RKO (cell line): ENCODE measurements at places on chromosomes 2 and 18.

DNA sequence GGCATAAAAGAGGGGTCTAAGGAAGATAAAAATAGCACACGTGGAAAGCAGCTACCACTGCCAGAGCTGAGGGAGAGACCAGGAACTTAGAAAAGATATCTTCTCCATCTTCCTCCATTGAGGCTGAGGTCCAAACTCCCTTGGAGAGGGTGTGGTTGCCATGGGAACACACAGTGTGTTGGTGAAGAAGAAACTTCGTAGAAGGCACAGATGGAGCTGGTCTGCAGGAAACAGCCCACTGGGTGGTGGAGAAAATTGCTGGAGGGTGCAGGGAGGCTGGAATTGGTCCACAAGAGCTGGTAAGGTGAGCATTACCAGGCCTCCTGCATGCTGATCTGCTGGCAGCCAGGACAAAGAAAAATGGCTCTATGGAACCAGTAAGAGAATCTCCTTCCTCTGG, 191.0 kb downstream of the HRH4 start:
- DNase-seq: no peak

- DNase-seq: no peak
Measured at GRCh38 chr2:150679456-150680120, 192.1 kb upstream of the RND3 start.

GRCh38 chr2:104865096-104865470, 11.2 kb downstream of the POU3F3 start:
- no peak for DNase-seq

- no peak for DNase-seq
Measured at GRCh38 chr2:106581328-106581727, 94.2 kb downstream of the CD8B2 start.

DNA sequence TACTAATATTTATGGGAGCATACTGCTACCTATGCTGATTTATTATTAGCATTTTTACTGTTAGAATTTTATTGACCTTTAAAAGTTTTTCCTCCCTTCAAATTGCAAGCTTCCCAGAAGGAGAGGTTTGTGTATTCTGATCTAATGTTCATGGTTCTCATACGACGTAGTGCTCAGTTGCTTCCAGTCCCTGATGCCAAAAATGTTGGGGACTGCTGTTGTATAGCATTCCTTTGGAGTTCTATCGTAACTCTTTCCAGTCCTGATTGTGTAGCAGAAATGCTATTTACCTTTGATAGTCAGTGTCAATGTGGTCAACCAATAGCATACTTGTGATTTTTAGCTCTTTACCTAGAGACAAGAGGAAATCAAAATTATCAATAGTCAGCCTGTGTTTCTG, 69.5 kb upstream of the ZSWIM2 start:
- no peak for DNase-seq

- no peak for DNase-seq
Measured at GRCh38 chr2:169900686-169901085, 73.4 kb downstream of the UBR3 start.

DNA sequence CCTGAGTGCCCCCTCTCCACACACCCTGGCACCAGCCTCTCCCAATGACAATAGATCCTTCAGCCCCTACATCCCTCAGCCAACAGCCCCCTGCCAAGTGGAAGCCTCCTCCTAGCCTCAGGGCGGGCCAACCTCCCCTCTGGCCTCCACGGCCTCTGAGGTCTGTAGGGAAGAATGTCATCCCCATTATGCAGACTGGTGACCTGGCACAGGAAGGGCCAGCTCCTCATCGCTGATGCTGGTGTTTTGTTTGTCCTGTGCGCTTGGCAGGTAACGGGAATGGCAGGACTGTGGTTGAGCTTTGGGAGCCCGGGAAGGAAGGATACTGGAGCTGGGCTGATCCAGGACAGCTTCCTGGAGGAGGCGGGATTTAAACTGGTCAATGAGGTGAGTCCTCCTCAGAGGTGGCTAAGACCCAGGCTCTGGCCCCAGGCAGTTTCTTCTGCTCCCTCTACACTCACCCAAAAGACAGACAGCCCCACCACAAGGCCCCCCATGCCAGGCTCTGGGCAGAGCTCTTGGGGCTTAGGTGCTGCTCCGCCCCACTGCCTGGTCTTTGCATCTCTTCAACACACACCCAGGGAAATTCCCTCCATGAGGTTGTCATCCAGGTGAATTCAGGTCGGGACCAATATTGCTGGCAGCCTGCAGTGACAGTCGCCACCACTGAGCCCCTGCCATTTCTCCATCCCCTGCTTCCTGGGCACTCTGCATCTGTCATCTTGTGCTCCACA, 75.2 kb upstream of the SMAD7 start:
- no peak for DNase-seq

- no peak for DNase-seq
Measured at GRCh38 chr2:226701052-226701451, 98.6 kb downstream of the IRS1 start.

DNA sequence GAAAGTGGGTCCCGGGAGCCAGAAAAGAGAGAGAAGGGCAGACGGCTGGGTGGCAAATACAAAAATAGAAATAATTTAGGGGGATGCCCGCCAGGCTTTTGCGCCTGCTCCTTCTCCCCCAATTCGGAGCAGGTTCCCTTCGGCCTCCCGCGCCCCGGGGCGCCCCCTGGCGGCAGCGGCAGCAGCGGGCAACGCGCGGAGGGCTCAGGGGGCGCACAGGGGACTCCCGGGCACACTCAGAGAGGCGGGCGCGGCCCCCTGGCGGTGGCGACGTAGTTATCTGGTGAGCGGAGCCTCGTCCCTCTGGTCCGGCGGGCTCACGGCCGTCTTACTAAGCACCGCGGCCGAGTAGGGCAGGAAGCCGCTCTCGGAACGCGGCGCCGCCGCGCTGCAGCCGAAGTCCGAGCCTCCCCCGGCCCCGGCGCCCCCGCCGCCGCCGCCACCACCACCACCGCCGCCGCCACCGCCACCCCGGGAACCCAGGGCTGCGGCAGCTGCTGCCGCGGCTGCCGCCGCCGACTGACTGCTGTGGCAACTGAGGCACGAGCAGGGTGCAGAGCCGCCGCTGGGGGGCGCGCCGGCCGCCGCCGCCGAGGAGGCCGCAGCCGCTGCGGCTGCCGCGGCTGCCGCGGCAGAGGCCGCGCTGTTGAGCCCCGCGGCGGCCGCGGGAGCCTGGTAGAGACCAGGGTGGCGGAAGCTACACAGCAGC, 3.8 kb downstream of the EVX2 start:
- DNase-seq: no peak

DNA sequence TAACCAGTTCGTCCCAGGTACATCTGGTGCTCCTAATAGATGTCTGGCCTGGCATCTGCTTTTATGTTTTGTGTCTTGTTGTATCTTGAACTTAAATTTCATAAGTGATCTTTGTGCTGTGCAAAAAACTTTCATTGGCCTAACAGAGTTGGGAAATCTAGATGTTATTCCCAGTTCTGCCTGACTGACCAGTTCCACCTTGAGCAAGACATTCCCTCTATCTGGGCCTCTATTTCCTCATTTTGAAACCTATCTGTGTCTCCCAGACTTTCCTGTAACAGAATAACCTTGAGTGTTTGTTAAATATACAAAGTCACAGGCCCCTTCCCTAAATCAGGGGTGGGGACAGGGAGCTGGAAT, 90.5 kb upstream of the MSH2 start:
- no peak for DNase-seq

GRCh38 chr18:58344861-58345463, 283.9 kb downstream of the ALPK2 start:
- no peak for DNase-seq

- DNase-seq: no peak
Measured at GRCh38 chr2:21162615-21162878, 38.8 kb downstream of the TDRD15 start.

GRCh38 chr2:69815717-69816116, 13.7 kb upstream of the GMCL1 start:
- no peak for DNase-seq

GRCh38 chr2:211944572-211944971, 594.0 kb downstream of the ERBB4 start:
- DNase-seq: no peak

GRCh38 chr2:195338856-195339255, 318.2 kb upstream of the SLC39A10 start:
- DNase-seq: no peak

- DNase-seq: no peak
Measured at GRCh38 chr2:149037851-149038250, 648 bp upstream of the LYPD6B start.

- no peak for DNase-seq
Measured at GRCh38 chr2:43448822-43449110, 147.1 kb downstream of the THADA start.

GRCh38 chr2:203584784-203585183, 49.7 kb upstream of the RAPH1 start:
- no peak for DNase-seq

DNA sequence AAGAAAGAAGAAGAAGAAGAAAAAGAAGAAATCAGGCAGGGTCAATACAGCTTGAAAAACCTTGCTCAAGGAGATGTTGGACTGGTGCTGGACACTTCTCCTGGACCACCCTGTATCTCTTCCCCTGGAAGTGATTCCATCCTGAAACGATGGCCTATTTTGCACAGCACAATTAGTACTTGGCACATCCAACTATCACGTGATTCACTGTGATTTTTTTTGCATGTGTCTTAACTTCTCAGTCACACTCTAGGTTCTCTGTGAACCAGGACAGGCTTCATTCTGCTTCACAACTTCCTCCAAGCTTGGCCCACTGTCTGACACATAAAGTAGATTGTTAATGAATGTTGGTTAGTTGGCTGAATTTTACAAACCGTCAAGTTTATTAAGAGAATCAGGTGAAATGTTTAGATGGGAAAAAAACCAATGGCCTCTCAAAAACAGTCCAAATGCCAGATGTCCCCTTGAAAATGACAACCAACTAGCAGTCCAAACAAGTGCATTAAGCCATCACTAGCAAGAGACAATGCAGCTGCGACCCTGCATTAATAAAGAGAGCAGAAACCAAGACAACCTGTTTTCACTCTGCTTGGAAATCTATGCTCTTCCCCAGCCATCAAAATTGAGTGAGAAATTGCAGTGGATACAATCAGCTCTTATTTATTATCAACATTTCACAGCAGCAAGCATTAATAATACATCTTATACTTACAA, 300.0 kb upstream of the CHAC2 start:
- DNase-seq: no peak

GRCh38 chr2:233386382-233387041, 32.2 kb downstream of the DGKD start:
- no peak for DNase-seq

GRCh38 chr2:198441246-198441645, 636.9 kb downstream of the PLCL1 start:
- no peak for DNase-seq

GRCh38 chr2:137952586-137953129, 11.6 kb upstream of the HNMT start:
- DNase-seq: no peak

GRCh38 chr18:31440787-31441186, 6.8 kb upstream of the DSG3 start:
- no peak for DNase-seq

DNA sequence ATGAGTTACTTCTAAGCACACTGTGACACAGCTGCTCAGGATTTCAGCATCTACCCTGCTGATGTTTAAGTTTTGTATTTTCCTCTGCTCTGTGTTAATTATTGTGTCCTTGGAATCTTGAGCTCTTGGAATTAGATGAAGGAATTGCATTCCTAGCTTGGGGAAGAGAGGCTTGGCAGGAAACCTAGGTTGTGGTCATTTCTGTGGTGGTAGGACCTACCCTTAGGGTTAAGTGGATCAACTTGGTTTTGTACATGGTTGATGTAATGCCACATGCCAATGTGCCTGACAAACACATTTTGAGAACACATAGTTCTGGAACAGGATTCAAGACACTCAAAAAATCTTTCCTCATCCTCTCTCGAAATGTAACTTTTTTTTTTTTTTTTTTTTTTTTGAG, 264.5 kb upstream of the MEX3C start:
- DNase-seq: no peak
